Hematopoietic multipotent progenitor cell (in vitro differentiated cells): ENCODE measurements at places on chromosomes 3 and 15. TPM values are rescaled to one million over a fixed set of nuclear protein-coding genes. Genes with fewer than 3 reads are reported as not detected.

DNA sequence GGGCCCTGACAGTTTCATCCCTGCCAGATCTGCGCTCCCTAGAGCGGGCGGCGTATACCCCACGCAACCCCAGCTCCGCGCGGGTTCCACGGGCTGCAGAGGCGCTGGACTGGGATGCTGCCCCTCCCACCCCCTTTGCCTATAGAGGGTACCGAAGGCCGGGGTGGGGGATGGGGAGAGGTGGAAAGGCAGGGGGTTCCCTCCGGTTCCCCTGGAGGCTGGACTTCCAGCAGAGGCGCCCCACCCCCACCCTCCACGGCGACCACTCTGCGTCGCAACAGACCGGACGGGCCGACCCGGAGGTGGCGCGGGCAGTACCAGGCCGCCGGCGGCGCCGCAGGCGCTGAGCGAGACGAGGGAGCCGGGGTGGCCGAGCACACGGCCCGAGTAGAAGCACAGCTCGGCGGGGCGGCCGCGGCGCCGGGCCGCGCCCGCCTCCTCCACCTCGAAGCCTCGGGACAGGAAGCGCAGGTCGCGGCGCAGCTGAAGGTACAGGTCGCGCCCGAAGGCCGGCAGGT, 995 bp downstream of the ADAMTS17 start:
- DNase-seq: no peak

LRTM1 gene
- not detected for total RNA-seq

DNA sequence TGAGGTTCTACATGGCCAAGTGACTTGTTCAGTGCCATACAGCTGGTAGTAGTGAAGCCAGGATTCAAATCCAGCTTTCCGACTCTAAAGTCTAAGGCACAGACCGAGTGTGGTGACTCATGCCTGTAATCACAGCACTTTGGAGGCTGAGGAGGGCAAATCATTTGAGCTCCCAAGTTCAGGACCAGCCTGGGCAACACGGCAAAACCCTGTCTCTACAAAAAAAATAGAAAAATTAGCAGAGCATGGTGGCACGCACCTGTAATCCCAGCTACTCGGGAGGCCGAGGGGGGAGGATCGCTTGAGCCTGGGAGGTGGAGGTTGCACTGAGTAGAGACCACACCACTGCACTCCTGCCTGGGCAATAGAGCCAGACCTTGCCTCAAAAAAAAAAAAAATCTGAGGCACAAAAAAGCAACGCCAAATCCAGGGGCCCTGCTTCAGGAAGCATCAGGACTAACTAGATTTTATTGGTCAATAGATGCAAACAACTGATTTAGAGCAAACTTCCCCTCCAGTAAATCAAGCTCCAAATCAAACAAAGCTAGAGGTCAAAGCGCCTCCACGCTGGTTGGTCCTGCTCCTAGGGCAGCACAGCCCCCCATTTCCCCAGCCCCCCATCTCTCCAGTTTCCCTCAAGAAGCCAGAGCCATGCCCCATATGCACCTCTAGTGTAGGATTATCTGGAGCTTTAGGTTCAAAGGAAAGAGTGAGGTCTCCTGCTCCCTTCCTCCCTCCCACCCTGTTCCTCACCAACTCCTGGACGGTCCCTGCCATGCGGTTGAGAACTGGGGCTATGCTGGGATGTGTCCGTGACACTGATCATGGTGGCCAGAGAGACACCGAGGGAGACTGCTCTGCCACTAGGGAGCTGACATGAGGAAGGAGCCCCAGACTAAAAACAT, 2.9 kb upstream of the TNK2 start:
- DNase-seq: no peak

CDHR4 gene
- 0.27 TPM for total RNA-seq

U2SURP gene
- total RNA-seq: 23.4 TPM
